Osteoblast (primary cell): ENCODE measurements at places on chromosomes 2 and 18.

- H3K4me1 ChIP-seq, result peaks cover 24% of the 10 kb centered on the region
- peak; percentile 89 for DNase-seq
- H3K27me3 ChIP-seq, result peaks cover 11% of the 10 kb centered on the region
- H3K27ac ChIP-seq, result peak overlapping the region; percentile 86
- peaks cover 6% of the 10 kb centered on the region for H3K36me3 ChIP-seq
Observed at GRCh38 chr2:1743396-1744150, 742 bp downstream of the PXDN start.

GRCh38 chr2:234823196-234823876, 128.5 kb upstream of the SH3BP4 start:
- peak overlapping the region; percentile 86 for H3K27ac ChIP-seq
- no peak overlapping the region for H3K4me3 ChIP-seq
- DNase-seq, result no peak
- no peaks in the 10 kb centered on the region for H3K27me3 ChIP-seq
- peaks cover 24% of the 10 kb centered on the region for H3K4me1 ChIP-seq

- no peak overlapping the region for H3K4me3 ChIP-seq
- H3K36me3 ChIP-seq, result no peaks in the 10 kb centered on the region
- H3K27ac ChIP-seq, result no peak overlapping the region
Observed at GRCh38 chr2:65164426-65164891, 34.6 kb upstream of the RAB1A start.

- H3K27ac ChIP-seq, result no peak overlapping the region
- DNase-seq, result no peak
- H3K4me3 ChIP-seq, result no peak overlapping the region
Observed at GRCh38 chr2:205858881-205859441, 176.7 kb downstream of the NRP2 start.

GRCh38 chr18:3102983-3103382, 90.0 kb upstream of the LPIN2 start:
- no peak overlapping the region for H3K4me3 ChIP-seq
- H3K27me3 ChIP-seq, result peaks cover 11% of the 10 kb centered on the region
- no peak overlapping the region for H3K27ac ChIP-seq
- H3K4me1 ChIP-seq, result peaks cover 4% of the 10 kb centered on the region

- H3K4me3 ChIP-seq, result no peak overlapping the region
- no peaks in the 10 kb centered on the region for H3K27me3 ChIP-seq
- H3K36me3 ChIP-seq, result peaks cover 29% of the 10 kb centered on the region
- H3K27ac ChIP-seq, result no peak overlapping the region
Observed at GRCh38 chr2:97766567-97766966, 53.2 kb downstream of the ZAP70 start.

DNA sequence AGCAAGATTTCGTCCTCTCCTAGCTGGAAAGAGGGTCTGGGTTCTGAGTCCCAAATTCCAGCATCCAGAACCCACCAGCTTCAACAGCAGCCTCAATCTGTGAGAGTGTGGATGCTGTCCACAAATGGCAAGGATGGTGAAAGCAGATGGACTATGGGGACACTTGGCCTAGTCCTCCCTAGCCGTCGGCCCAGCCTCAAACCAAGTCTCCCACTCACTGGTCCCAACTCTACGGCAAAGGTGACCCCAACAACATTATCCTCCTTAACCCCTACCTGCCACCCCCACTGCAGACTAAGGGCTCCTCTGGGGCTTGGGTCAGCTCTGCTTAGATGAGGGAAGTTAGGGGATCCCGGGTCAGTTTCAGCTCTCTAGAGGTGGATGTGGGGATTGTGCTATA, 57.3 kb downstream of the TNS1 start:
- H3K4me3 ChIP-seq, result no peak overlapping the region
- no peak overlapping the region for H3K27ac ChIP-seq
- DNase-seq, result peak; percentile 71
- H3K27me3 ChIP-seq, result no peaks in the 10 kb centered on the region
- peaks cover 38% of the 10 kb centered on the region for H3K4me1 ChIP-seq

DNA sequence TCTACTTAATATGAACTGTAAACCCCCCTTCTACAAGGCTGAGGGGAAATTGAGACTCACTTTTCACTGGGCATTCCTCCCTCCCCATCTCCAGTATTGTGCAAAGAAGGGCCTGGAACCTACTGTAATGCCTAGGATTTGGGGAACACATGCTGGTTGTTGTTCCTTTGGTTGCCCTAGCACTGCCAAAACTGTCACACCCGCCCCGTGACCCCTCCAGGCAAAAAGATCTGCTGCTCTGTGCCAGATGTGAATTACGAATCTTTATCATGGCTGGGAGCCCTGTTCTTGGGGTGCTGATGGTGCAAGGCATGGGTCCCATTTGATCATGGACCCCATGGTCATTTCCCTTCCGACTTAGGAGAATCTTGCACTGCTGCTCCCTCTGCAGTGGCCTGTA, 95.4 kb downstream of the CABLES1 start:
- peaks cover 62% of the 10 kb centered on the region for H3K4me1 ChIP-seq
- H3K4me3 ChIP-seq, result no peak overlapping the region
- peak overlapping the region; percentile 83 for H3K27ac ChIP-seq
- DNase-seq, result no peak
- H3K36me3 ChIP-seq, result peaks cover 10% of the 10 kb centered on the region
- H3K27me3 ChIP-seq, result no peaks in the 10 kb centered on the region

DNA sequence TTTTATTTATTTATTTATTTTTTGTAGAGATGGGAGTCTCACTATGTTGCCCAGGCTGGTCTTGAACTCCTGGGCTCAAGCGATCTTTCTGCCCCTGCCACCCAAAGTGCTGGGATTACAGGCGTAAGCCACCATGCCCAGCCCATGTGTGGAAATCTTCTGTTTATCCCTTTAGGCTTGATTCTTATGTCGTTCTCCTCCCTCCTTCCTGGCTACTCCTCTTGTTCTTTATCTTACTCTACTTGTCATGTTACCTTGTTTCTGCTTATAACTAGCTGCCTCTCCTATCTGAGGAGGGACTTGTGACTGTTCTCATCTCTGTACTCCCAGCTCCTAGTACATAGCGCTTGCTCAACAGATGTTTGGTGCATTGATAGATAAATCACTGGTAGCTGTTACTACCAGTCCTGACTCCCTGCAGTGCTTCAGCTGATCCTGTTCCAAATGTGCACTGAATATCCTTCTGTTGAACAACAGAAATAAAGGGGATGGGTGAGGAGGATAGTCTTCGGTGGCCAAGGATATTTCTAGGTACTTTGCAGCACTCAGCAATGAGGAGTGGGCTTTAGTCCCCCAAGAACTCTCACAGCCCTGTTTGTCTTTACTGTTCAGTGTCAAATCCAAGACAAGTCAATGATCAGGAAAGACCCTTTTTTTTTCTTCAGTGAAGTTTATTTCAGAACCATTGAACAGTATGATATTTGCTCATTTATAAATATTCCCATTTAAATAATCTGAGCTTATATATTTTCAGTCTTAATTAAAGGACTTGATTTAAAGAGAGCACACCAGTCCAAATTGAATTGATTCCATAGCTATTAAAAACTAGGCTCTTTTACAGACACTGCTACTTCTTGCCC, 7.2 kb downstream of the IL1B start:
- H3K4me3 ChIP-seq, result no peak overlapping the region
- H3K4me1 ChIP-seq, result peaks cover 10% of the 10 kb centered on the region
- no peaks in the 10 kb centered on the region for H3K36me3 ChIP-seq
- no peak overlapping the region for H3K27ac ChIP-seq
- no peaks in the 10 kb centered on the region for H3K27me3 ChIP-seq

DNA sequence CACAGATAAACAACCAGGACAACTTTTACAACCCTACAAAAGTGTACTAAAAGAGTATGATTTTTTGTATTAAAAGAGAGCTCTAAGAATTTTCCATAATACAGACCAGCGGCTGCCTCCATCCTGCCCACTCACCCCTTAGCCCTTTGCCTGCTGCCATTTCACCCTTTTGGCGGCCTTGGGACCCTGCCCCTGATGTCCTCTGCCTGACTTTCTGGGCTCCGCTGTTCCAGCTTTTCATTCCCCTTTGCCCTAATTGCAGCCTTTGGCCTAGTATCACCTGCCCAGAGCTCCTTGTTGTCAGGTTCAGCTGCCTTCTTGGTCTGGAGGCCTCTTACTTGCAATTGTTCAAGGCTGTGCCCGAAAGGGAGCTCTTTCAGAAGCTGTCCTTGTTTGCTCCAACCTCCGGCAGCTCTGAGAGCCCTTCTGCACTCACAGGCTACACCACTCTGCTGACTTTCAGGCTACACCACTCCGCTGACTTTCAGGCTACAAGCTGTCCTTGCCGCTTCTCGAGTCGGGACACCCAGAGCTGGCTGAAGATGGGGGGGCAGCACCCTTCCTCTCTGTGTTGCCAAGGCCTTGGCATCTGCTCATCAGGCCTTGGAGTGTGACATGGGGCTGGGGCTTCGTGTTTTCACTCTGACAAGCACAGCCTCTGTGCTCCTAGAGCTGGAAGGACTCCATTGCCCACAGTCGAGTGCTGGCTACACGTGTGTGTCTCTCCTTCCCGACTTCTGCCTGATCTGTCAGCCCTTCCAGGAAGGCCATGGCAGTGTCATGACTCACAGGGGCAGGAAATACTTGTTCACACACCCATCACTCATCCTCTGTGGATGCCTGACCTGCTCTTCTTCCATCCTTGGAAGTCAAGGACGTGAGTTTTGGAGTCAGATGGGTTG, 43.1 kb upstream of the HDAC4 start:
- peak; percentile 86 for DNase-seq
- H3K4me3 ChIP-seq, result no peak overlapping the region
- peaks cover 18% of the 10 kb centered on the region for H3K27me3 ChIP-seq
- no peaks in the 10 kb centered on the region for H3K36me3 ChIP-seq
- H3K27ac ChIP-seq, result no peak overlapping the region
- H3K4me1 ChIP-seq, result no peaks in the 10 kb centered on the region

DNA sequence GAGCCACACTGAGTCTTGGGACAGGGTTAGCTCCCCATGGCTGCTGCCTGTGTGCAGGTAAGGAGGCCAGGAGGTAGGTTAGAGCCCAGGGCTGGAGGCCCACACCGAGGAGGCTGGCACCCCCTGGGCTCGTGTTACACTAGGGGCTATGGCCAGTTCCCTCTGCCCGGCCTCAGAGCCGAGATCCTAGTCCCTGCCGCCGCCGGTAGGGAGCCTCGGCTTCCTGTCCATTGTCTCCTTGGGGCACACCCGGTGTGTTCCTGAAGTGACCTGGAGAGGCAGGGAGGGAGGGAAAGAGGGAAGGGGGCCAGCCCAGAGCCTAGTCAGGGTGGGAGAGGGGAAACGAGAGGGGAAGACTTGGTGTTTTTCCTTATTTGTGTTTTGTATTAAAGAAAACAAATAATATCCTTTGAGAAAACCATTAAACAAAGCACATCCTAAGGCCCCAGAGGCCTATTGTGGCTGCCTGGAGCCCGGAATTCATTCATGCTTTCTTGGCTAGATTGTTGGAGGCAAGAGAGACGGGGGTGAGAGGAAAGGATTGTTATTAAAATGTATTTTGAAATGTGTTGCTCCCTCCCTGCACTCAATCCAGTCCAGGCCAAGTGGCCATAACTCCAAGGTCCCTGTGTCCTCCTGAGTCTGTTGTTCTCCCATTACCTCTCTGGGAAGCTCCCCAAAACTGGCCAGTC, 170.7 kb downstream of the CTIF start:
- H3K4me1 ChIP-seq, result peaks cover 33% of the 10 kb centered on the region
- H3K27ac ChIP-seq, result no peak overlapping the region
- no peaks in the 10 kb centered on the region for H3K27me3 ChIP-seq
- no peak overlapping the region for H3K4me3 ChIP-seq
- no peak for DNase-seq

DNA sequence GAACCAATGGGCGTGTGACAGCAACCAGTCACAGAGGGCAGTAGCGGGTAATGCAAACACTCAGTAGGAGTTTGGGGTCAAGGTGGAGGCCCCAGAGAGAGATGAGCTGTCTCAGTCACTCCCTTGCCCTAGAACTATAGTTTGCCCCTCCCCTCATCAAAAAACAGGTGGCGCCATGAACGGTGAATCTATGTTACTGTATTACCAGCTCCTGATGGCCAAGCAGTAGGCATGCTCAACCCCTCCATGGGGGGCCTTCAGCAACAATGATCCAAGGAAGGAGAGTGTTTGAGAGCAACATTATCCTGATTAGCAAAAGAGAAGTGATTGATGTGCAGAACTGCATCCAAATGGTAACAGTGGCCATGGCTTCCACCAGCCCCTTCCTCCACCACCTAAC, 30.4 kb downstream of the TRABD2A start:
- no peak overlapping the region for H3K4me3 ChIP-seq
- no peaks in the 10 kb centered on the region for H3K36me3 ChIP-seq
- H3K4me1 ChIP-seq, result peaks cover 10% of the 10 kb centered on the region
- no peaks in the 10 kb centered on the region for H3K27me3 ChIP-seq
- DNase-seq, result no peak
- no peak overlapping the region for H3K27ac ChIP-seq

GRCh38 chr18:53752781-53753367, 471.6 kb downstream of the MBD2 start:
- H3K36me3 ChIP-seq, result no peaks in the 10 kb centered on the region
- no peak for DNase-seq
- H3K4me3 ChIP-seq, result no peak overlapping the region
- no peaks in the 10 kb centered on the region for H3K4me1 ChIP-seq

GRCh38 chr2:200479692-200480265, 30.1 kb downstream of the KCTD18 start:
- peak overlapping the region; percentile 18 for H3K4me3 ChIP-seq
- peak; percentile 91 for DNase-seq
- H3K4me1 ChIP-seq, result peaks cover 35% of the 10 kb centered on the region
- H3K27me3 ChIP-seq, result no peaks in the 10 kb centered on the region

- no peak overlapping the region for H3K4me3 ChIP-seq
- H3K27me3 ChIP-seq, result no peaks in the 10 kb centered on the region
- DNase-seq, result no peak
- H3K36me3 ChIP-seq, result peaks cover 19% of the 10 kb centered on the region
- peak overlapping the region; percentile 59 for H3K27ac ChIP-seq
Observed at GRCh38 chr2:230796280-230796862, 68.4 kb upstream of the ITM2C start.

- H3K27ac ChIP-seq, result no peak overlapping the region
- peaks cover 6% of the 10 kb centered on the region for H3K4me1 ChIP-seq
- H3K27me3 ChIP-seq, result no peaks in the 10 kb centered on the region
- H3K36me3 ChIP-seq, result no peaks in the 10 kb centered on the region
Observed at GRCh38 chr2:105595536-105595935, 149.2 kb upstream of the NCK2 start.

DNA sequence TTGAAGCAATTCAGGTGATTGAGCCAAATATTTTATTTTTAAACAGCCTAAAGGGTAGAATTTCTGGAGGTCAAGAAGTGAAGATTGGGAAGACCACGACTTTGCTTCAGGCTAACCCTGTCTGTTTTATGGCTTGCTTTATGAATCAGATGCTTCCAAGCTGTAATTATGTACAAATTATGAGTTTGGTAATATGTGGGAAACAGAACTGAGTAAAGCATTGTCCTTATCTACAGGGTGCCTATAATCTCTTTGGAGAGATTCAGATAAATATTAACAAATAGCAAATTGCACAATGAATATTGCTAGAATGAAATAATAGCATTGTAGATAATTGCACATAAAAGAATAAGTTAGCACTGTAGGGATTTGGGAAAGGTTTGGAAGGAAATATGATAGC, 539.4 kb upstream of the CDH2 start:
- no peak for DNase-seq
- no peaks in the 10 kb centered on the region for H3K36me3 ChIP-seq
- H3K4me3 ChIP-seq, result no peak overlapping the region
- no peaks in the 10 kb centered on the region for H3K4me1 ChIP-seq
- H3K27ac ChIP-seq, result no peak overlapping the region
